ENCODE measurements at places on chromosomes 7 and 10.
A peak's percentile ranks its signal among the peaks of the same experiment; 100 is the strongest.

DNA sequence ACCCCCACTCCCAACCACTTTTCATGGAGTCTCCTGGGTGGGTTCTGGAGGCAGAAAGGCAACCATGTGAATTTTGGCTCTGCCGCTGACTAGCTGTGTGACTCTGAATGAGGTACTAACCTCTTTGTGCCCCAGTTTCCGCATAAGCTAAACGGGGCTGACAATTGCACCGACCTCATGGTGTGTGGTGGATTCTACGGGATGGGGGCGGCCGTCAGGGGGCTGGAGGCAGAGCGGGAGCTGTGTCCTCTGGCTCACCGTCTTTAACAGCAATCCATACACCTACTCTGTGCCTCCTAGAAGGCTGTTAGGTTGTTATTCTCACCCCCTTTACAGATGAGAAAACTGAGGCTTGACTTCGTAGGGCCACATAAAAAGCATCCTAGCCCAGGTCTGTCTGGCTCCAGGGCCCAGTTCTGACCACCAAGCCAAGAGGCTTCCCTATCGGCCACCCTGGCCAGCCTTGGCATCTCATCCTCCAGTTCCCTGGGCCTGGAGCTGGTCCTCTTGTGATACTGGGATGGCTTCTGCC, 4.3 kb upstream of the SLC29A3 start:
- DNase-seq, result no peak

GRCh38 chr10:60809157-60809556, 30.9 kb downstream of the CDK1 start:
- DNase-seq, result no peak

DNA sequence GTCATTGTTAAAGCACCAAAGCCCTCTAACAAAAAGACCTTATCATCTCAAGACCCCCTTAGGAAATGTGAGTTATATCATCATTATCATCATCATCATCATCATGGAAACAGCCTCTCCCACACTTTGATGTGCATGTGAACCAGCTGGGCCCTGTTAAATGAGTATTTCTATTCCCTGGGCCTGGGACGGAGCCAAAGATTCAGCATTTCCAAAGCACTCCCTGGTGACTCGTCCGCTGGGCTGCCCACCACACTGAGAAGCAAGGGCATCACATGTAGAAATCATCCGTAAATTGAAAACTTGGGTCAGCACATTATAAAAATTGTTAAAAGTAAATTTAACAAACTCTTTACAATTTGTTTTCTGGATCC, 88.6 kb downstream of the PTPRN2 start:
- DNase-seq, result no peak

DNA sequence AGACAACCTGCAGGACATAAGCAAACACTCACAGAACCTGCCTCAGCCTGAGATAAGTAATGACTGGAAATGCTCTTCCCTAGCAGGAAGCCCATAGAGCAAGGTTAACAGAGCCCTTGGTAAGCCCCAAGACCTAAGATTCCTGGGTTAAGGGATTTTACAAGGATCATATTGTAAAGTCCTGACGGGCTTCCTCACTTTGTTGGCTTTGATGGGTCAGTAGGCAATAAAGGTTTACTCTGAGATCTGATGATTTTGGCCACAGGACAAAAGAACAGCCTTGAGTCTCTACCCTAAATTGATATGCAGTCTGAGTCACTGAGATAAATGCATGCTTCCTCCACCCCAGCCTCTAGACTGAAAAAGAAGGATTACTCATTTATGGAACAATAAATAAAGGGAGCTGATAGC, 270.8 kb downstream of the HTR7 start:
- no peak for DNase-seq

DNA sequence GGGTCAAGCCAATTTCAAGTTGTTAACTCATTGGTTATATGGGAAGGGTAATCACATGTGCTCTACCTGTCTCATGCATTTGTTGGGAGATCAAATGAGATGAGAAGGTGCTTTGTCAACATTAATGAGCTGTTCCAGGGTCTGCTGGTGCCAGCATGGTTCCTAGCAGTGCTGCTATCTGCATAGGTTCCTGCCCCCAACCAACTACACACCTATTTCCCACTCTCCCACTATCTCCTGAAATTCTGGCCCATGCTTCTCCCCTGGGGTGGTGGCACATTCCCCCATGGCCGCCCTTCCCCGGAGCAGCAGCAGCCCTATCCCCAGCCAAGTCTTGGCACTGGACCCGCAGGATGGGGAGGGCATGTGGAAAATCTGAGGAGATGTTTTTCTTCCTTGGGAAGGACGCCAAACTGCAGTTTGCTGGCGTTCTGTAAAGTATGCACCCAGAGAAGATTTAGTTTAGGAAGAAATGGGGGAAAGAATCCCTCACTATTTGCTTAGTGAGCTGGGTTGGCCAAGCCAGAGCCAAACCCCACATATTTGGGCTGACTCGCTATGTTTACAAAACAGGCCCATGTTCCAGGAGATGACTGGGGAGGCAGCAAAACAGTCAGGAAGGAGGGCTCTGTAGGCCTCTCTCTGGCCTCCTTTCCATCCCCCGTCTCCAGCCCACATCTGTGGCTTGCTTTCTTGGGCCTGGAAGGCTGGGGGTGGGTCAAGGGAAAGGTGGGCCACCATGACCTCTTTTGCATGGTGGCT, 42.5 kb downstream of the PPP1R3C start:
- no peak for DNase-seq

GRCh38 chr7:151736403-151736909, 140.5 kb downstream of the PRKAG2 start:
- DNase-seq, result no peak

DNA sequence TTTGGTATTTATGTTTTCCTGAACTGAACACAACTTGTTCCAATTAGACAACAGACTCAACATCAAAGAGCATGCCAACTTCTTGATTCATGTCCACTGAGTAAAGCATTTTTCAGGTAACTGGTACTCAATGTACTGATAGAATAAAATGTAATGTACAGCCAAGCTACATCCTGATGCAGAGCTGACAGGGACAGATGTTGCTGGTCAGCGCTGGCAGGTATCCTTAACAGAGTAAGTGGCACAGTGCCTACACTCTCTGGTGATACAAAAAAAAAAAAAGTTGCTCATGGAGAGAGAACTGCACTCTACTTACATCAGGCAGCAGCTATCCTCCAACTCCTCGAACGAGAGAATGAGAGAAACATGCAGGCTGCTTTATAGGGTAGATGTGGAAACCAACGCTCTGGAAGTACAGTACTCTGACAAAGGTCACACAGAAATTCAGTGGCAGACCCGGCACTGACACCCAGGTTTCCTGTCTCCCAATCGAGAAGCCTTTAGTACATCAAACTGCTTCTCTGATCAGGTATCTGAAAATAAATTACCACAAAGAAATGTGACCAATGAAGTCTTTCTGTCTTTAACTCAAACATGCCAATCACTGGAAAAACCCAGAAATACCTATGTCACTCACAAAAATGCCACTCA, 4.6 kb downstream of the ITGB1 start:
- no peak for DNase-seq

GRCh38 chr7:148398844-148399365, 191.7 kb upstream of the C7orf33 start:
- no peak for DNase-seq

- DNase-seq, result no peak
Observed at GRCh38 chr10:43308515-43308914, 41.6 kb upstream of the RASGEF1A start.

DNA sequence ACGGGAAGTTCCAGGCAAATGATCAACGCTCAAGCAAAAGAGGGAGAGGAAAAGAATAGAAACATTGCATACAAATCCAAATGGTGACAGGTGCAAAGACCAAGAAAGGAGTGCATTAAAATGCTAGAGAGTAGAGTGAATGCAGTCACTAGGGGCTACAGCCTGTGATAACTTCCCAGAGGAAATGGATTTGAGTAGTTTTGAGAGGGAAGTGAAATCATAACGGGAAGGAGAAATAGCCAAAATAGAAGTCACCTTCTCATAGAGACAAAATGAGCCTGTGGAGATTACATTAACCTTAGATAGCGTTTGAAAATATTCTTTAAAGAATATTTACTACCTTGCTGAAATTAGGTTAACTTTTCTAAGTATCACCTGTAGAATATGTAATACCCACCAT, 26.5 kb downstream of the NUP42 start:
- no peak for DNase-seq

DNA sequence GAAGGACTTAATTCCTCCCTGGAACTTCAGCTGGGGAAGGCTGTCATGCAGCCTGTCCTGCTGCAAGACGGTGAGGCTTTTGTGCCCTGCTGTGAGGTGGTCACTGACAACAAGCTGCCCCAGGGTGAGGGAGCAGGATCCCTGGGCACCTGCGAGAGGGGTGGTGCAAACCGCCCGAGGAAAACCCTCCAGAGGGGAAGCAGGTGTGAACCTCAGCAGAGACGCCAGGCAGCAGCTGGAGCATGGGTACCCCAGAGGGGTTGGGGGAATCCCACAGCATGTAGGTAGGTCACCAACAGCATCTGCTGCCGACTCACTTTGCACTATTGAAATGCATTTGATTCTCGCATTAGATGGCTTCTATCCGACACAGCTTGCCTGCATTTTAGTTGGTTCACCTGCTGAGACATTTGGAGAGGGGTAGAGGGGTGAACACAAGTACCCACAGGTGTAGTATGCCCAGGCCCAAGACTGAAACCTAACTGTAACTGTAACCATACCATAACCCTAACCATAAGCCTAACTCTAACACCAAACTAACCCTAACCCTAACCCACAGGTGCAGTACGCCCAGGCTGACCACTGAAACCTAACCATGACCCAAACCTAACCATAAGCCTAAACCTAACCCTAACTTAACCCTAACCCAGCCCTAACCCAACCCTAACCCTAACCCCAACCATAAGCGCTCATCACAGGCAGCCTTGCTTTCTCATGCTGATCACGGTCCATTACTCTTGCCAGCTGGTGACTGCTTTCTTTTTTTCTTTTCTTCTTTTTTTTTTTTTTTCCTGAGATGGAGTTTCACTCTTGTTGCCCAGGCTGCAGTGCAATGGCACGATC, 85.9 kb downstream of the ELFN1 start:
- no peak for DNase-seq

DNA sequence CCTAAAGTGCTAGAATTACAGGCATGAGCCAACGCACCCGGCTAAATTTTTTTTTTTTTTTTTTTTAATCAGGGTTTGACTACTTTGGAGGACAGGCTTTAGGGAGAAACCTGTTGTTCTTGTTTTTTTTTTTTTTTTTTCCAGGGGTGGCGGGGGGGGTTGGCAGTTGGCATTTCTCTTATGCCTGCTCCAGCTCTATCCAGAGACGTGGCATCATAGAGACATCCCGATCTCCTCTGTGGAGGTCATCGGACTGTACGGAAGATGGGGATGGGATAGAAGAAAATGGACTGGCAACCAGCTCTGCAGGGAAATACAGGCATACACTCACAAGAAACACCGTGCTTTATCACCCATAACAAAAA, 130.8 kb downstream of the PRPF18 start:
- no peak for DNase-seq

GRCh38 chr7:74051193-74051592, 23.2 kb downstream of the ELN start:
- DNase-seq, result no peak

- no peak for DNase-seq
Observed at GRCh38 chr10:33271969-33272583, 62.4 kb downstream of the NRP1 start.

DNA sequence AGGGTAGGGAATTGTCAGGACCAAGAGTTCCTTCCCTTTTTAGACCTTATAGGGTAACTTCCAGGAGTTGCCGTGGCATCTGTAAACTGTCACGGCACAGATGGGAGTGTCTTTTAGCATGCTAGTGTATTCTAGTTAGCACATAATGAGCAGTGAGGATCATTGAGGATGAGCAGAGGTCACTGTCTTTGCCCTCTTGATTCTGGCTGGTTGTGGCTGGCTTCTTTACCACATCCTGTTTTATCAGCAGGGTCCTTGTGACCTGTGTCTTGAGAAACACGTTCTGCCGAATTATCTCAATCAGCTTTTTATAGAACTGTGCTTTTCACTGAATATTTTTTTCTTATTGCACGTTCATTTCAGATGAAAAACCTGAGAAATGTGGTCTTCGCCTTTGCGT, 41.5 kb downstream of the MINPP1 start:
- no peak for DNase-seq

GRCh38 chr7:30684351-30684750, 2.1 kb upstream of the CRHR2 start:
- no peak for DNase-seq

DNA sequence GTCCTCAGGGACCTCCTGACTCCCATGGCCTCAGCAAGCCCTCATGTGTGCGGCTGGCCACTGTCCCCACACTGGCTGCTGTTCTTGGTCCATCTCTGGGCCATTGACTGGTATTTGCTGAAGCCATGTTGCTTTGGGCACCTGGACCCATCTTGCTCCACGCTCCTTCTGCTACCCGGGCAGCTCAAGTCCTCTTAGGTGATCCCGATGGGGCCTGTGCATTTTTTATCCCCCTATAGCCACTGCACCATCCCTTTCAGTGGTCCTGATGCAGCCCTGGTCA, 16.7 kb downstream of the RAMP3 start:
- DNase-seq, result no peak

GRCh38 chr10:70051848-70052247, 798 bp upstream of the MACROH2A2 start:
- no peak for DNase-seq

DNA sequence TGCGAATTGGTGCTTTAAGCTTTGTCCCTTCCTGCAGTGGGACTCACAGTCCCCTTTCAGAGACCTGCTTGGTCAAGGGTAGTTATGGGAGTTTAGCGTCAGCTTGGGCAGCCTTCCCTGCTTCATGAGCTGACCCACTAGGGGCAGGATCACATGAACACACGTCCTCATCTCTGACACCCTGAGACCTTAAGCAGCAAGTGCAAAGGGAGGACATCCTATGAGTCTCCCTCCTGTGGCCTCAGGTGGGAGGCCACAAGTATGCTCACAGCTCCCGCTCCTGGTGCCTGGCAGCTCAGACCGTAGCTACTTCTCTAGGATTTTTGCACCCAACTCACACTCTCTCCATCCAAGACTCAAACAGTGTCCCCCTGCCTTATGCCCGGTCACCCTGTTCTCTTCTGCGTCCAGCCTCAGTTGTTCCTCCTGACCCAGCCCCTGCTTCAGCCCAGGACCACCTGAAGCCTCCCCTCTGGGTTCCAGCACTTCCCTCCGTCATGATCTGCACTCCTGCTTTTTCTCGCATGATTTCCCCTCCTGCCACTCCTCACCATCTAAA, 136.6 kb upstream of the FAM20C start:
- no peak for DNase-seq

GRCh38 chr10:48981310-48981907, 41.8 kb upstream of the LRRC18 start:
- DNase-seq, result peak; percentile 22

- no peak for DNase-seq
Observed at GRCh38 chr7:28643188-28643569, 230.9 kb downstream of the CREB5 start.

- no peak for DNase-seq
Observed at GRCh38 chr10:42574336-42574735, 64.0 kb downstream of the ZNF33B start.

- no peak for DNase-seq
Observed at GRCh38 chr10:56231436-56231835, 129.6 kb downstream of the ZWINT start.

DNA sequence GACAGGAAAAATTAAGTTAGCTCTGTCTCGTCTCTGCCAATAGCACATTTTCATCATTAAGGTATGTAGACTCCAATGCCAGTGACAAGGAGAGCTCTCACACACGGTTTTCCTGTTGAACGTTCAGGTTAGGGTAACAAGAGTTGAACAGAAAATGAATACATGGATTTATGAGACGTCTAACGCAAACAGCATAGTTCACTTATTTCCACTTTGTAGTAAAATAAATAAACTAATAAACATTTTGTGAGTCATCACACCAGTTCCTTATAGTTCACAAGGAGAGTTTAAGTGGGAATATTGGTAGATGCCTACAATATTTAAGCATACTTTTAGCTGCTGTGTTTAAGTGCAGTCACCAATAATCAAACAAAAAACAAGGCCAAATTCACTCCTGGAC, 21.1 kb downstream of the DRGX start:
- no peak for DNase-seq

Data from activated CD8-positive, alpha-beta memory T cell treated with anti-CD3 and anti-CD28 coated beads, Interleukin-2, amount 50 U/mL, for 4 hours (primary cell).